Activated naive CD8-positive, alpha-beta T cell treated with anti-CD3 and anti-CD28 coated beads for 36 hours (primary cell): ENCODE measurements at places on chromosomes 5 and 9. TPM values are rescaled to one million over a fixed set of nuclear protein-coding genes. Genes with fewer than 3 reads are reported as not detected.

GRCh38 chr9:19663570-19663969 lies 125.3 kb downstream of the SLC24A2 start:
- peaks cover 4% of the 10 kb centered on the region for H3K4me1 ChIP-seq
- H3K4me3 ChIP-seq = no peak overlapping the region
- H3K27ac ChIP-seq = no peak overlapping the region
- no peaks in the 10 kb centered on the region for H3K36me3 ChIP-seq
- peaks cover 21% of the 10 kb centered on the region for H3K27me3 ChIP-seq

DNA sequence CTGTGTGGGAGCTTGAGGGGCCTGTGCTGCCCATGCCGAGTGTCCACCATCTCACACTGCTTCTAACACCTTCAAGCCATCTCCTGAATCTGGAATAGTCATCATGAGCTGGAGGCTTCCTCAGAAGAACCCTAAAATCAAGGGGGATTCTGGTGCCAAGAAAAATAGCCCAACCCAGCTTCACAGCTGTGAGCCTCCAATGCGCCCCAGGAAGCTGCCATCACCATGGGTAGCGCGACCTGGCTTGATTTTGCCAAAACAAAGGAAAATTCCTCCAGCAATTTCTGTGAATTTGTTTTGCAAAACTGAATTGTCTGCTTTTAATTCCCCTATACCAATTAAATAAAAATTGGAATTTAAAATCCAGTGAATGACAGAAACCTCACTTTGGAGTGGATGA lies 6.2 kb upstream of the TIFAB start:
- no peak for DNase-seq
- no peaks in the 10 kb centered on the region for H3K36me3 ChIP-seq
- no peaks in the 10 kb centered on the region for H3K4me1 ChIP-seq
- H3K27me3 ChIP-seq = peaks cover 6% of the 10 kb centered on the region

- DNase-seq = no peak
- no peaks in the 10 kb centered on the region for H3K4me1 ChIP-seq
- H3K27me3 ChIP-seq = peaks cover 3% of the 10 kb centered on the region
- H3K27ac ChIP-seq = no peak overlapping the region
- no peaks in the 10 kb centered on the region for H3K36me3 ChIP-seq
Observed at GRCh38 chr9:32877103-32877502, 93.8 kb downstream of the TMEM215 start.

GRCh38 chr9:93536874-93537273 lies 39.5 kb upstream of the PHF2 start:
- H3K27me3 ChIP-seq = no peaks in the 10 kb centered on the region
- no peak for DNase-seq
- H3K36me3 ChIP-seq = peaks cover 14% of the 10 kb centered on the region
- H3K27ac ChIP-seq = no peak overlapping the region
- no peak overlapping the region for H3K4me3 ChIP-seq

GRCh38 chr5:175614223-175614815 lies 43.6 kb upstream of the HRH2 start:
- no peak overlapping the region for H3K4me3 ChIP-seq
- H3K27me3 ChIP-seq = peaks cover 3% of the 10 kb centered on the region
- no peak overlapping the region for H3K27ac ChIP-seq
- DNase-seq = no peak

GRCh38 chr9:126366366-126367011 lies 39.9 kb downstream of the MVB12B start:
- H3K36me3 ChIP-seq = peaks cover 24% of the 10 kb centered on the region
- DNase-seq = no peak
- H3K27ac ChIP-seq = peak overlapping the region; percentile 47
- peaks cover 6% of the 10 kb centered on the region for H3K4me1 ChIP-seq
- no peaks in the 10 kb centered on the region for H3K27me3 ChIP-seq
- H3K4me3 ChIP-seq = no peak overlapping the region

- H3K4me3 ChIP-seq = no peak overlapping the region
- H3K27ac ChIP-seq = no peak overlapping the region
- H3K4me1 ChIP-seq = no peaks in the 10 kb centered on the region
- H3K36me3 ChIP-seq = no peaks in the 10 kb centered on the region
- DNase-seq = no peak
- peaks cover 15% of the 10 kb centered on the region for H3K27me3 ChIP-seq
Observed at GRCh38 chr9:130276955-130277354, 11.4 kb downstream of the HMCN2 start.

DNA sequence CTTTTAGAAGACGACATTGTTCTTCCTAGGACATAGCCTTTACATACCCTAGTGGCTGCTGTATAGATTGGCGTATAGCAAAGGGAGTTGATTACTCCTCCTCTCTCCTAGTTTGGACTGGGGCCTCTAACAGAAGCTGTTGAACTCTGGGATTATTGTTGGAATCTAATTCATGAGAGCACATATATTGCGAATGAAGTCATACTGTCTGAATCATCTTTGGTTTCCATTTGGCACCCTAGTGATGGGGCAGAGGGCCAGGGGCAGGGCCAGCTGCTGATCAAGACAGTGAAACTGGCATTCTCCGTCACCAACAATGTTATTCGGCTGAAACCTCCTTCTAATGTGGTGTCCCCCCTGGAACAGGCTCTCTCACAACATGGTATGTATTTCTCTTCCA lies 40.3 kb downstream of the NUP188 start:
- H3K27me3 ChIP-seq = no peaks in the 10 kb centered on the region
- H3K4me3 ChIP-seq = no peak overlapping the region
- peaks cover 2% of the 10 kb centered on the region for H3K4me1 ChIP-seq
- H3K27ac ChIP-seq = no peak overlapping the region
- peaks cover 37% of the 10 kb centered on the region for H3K36me3 ChIP-seq
- no peak for DNase-seq

- DNase-seq = no peak
- no peak overlapping the region for H3K27ac ChIP-seq
- no peak overlapping the region for H3K4me3 ChIP-seq
- no peaks in the 10 kb centered on the region for H3K36me3 ChIP-seq
- H3K4me1 ChIP-seq = peaks cover 16% of the 10 kb centered on the region
- H3K27me3 ChIP-seq = no peaks in the 10 kb centered on the region
Observed at GRCh38 chr9:86287013-86287412, 4.7 kb upstream of the ISCA1 start.

GRCh38 chr5:85488295-85488694 lies 1103.6 kb upstream of the EDIL3 start:
- no peaks in the 10 kb centered on the region for H3K36me3 ChIP-seq
- DNase-seq = no peak
- no peaks in the 10 kb centered on the region for H3K4me1 ChIP-seq
- H3K4me3 ChIP-seq = no peak overlapping the region
- no peak overlapping the region for H3K27ac ChIP-seq

DNA sequence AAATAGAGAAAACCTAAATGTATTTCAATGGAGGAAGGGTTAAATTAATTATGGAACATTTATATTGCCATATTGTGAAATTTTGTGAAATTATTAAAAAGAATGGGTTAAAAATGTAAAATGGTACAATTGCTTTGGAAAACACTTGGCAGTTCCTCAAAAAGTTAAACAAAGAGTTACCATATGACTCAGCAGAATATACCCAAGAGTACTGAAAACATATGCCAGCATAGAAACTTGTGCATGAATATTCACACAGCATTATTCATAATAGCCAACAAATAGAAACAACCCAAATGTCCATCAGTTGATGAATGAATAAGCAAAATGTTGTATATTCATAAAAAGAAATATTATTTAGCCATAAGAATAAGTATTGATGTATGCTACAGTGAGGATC lies 181.0 kb upstream of the MAST4 start:
- no peak overlapping the region for H3K4me3 ChIP-seq
- no peaks in the 10 kb centered on the region for H3K36me3 ChIP-seq
- peaks cover 8% of the 10 kb centered on the region for H3K27me3 ChIP-seq
- no peak overlapping the region for H3K27ac ChIP-seq

DNA sequence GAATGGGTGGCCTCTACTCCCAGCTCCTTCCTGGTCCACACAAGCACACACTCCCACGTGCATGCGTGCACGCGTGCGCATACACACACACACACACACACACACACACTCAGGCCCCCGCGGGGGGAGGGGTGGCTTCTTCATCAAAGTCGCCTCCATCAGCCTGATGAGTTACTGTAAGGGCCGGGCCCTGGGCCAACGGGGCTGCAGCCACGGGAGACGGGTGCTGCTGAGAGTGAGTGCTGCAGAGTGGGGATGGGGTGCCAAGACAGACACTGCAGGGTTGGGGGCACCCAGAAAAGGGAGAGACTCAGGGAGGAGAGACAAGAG lies 18.1 kb downstream of the CNTFR start:
- no peaks in the 10 kb centered on the region for H3K36me3 ChIP-seq
- no peak overlapping the region for H3K27ac ChIP-seq
- DNase-seq = no peak
- no peaks in the 10 kb centered on the region for H3K4me1 ChIP-seq

- no peaks in the 10 kb centered on the region for H3K27me3 ChIP-seq
- H3K4me3 ChIP-seq = no peak overlapping the region
- H3K4me1 ChIP-seq = no peaks in the 10 kb centered on the region
- no peaks in the 10 kb centered on the region for H3K36me3 ChIP-seq
- no peak for DNase-seq
- no peak overlapping the region for H3K27ac ChIP-seq
Observed at GRCh38 chr5:158573829-158574228, 525.9 kb downstream of the EBF1 start.

- H3K27ac ChIP-seq = no peak overlapping the region
- peaks cover 7% of the 10 kb centered on the region for H3K27me3 ChIP-seq
- no peak overlapping the region for H3K4me3 ChIP-seq
- no peak for DNase-seq
- no peaks in the 10 kb centered on the region for H3K4me1 ChIP-seq
Observed at GRCh38 chr9:72827950-72828731, 124.7 kb downstream of the ALDH1A1 start.

DNA sequence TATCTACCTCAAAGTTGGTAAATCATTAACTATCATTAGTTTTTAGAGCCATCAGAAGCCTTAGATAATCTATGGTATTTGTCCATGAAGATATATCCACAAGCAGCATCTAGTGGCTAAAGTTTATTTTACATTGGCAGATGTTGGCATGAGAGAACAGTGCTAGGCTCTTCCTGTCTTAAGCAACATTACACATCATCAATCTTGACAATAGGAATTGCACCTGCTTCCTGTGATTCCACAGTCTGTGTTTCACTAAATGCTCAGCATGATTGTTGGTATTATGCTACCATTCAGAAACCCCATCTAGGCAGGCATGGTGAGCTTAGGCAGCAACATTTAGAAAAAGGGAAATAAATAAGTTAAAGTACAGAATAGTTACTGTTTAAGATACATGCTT lies 246.6 kb downstream of the SLCO4C1 start:
- no peaks in the 10 kb centered on the region for H3K27me3 ChIP-seq
- no peak overlapping the region for H3K4me3 ChIP-seq
- no peaks in the 10 kb centered on the region for H3K36me3 ChIP-seq
- H3K4me1 ChIP-seq = no peaks in the 10 kb centered on the region

Gene MED27
- total RNA-seq = 32.9 TPM

Gene GAPT
- 0.23 TPM for total RNA-seq

Gene FKTN
- total RNA-seq = 20.7 TPM

Gene TMEM171
- not detected for total RNA-seq

Gene NRG2
- 0.14 TPM for total RNA-seq

Gene ANKRD31
- 0.99 TPM for total RNA-seq
